ENCODE measurements at places on chromosomes 2 and 18. TPM values are rescaled to one million over a fixed set of nuclear protein-coding genes. Genes with fewer than 3 reads are reported as not detected.

TBR1 gene
- total RNA-seq, result not detected

ALKAL2 gene
- not detected for total RNA-seq

CNOT11 gene
- 22.0 TPM for total RNA-seq

CAPG gene
- 29.4 TPM for total RNA-seq

VWA3B gene
- total RNA-seq, result not detected
